ENCODE measurements at places on chromosomes 12 and 14.
A peak's percentile ranks its signal among the peaks of the same experiment; 100 is the strongest.

DNA sequence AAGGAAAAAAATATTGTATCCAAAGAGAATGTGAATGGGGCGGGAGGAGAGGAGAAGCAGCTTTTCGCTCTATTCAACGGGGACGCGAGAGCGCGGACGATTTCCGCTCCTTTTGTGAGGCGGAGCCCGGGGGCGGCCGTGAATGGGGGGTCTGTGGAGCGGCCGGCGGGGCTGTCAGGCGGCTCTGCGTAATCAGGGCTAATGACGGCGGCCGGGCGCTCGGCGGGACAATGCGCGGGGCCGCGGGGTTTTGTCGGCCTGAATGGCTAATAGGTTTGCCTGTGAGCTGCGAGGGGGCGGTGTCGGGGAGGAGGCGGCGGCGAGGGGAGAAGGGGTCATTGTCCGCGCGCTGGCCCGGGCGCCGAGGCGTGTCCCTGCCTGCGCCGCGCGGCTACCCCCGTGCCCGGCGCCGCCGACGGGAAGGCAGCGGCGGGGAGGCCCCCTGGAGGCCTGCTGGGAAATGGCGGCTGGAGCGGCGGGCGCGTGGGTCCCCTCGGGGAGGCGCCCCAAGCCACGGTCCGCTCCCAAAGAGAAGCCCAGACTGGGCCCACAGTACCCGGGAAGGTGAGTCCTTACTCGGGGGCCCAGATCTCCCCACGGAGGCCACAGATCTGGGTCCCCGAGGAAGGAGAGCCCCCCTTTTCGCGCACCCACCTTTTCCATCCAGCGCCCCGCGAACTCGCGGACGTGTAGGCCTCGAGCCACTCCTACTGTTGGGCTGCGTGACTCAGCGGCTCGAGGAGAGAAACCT lies 6.0 kb downstream of the SIX6 start:
- no peak for DNase-seq

DNA sequence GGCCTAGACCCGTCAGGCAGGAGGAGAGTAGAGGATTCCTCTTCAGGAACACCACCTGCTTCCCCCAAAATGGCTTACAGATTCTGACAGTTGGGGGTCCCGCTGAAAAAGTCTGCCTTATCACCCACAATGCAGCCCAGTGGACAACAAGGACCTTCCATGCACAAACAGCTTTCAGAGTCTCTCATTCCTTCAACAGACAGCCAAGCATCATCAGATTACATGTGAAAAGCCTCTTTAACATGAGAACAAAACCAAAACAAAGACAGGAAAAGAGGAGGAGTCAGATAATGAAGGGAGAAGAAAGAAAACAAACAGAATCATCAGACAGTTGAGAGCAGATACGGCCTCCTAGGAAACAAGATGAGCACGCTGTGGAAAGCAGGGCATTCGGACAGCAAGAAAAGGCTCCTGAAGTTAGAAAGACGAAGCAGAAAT lies 18.3 kb downstream of the KCTD10 start:
- peak; percentile 66 for DNase-seq

- DNase-seq = peak; percentile 19
These were observed 286.7 kb upstream of the CRY1 start for GRCh38 chr12:107379852-107380567.

DNA sequence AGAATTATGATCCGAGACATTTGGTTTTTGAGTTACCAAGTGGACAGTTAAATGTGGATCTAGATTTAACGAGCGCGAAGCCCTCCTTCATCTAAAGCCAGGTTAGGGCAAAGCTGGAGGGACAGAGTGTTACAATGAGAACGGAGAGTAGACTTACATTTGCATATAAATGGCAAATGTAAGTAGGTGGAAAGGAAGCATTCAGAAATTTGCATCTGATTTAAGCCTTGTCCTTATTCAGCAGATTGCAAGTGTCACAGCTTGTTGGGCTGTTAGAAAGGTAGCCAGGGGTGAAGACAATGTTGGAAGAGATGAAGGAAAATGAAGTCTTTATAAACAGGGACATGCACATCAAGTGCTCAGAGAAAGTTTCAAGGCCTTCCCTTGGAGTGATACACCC lies 806.2 kb downstream of the GALC start:
- no peak for DNase-seq

DNA sequence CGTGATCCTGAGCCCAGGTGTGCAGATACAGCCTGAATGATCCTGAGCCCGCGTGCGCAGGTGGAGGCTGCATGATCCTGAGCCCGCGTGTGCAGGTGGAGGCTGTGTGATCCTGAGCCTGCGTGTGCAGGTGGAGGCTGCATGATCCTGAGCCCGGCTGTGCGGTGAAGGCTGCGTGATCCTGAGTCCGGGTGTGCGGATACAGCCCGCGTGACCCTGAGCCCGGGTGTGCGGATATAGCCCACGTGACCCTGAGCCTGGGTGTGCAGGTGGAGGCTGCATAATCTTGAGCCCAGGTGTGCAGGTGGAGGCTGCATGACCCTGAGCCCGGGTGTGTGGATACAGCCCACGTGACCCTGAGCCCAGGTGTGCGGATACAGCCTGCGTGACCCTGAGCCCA lies 20.3 kb downstream of the BRF1 start:
- DNase-seq = no peak

All from lung microvascular endothelial cell (primary cell).